Activated T-helper 1 cell treated with anti-CD3 and anti-CD28 coated beads, Interleukin-2, amount 50 U/mL, for 16 hours (primary cell): ENCODE measurements at places on chromosomes 13 and 19.

- DNase-seq, result no peak
Measured at GRCh38 chr13:32825481-32825880, 190.7 kb upstream of the KL start.

DNA sequence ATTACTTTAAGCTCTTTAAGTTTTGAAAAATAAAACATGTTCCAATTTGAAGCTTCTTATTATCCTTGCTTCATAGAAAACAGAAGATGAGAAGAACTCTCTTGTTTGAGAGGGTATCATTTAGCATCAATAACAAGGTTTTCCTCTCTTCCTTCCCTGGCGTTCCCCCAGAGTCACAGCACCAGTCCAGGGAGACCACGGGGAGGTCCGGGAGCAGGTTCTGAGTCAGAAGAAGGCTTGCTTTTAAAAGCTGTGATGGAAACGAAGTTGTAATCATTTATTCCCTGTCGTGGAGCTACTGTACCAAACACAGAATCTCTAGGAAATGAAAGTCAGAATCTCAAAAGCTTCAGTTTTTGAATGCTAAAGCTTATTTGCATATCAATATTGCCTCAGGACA is 174.0 kb upstream of the LSM14A start:
- DNase-seq, result no peak

GRCh38 chr13:74289107-74289506 is 154.9 kb upstream of the KLF12 start:
- no peak for DNase-seq

- DNase-seq, result no peak
Measured at GRCh38 chr13:110923086-110923485, 8.2 kb upstream of the ANKRD10 start.

DNA sequence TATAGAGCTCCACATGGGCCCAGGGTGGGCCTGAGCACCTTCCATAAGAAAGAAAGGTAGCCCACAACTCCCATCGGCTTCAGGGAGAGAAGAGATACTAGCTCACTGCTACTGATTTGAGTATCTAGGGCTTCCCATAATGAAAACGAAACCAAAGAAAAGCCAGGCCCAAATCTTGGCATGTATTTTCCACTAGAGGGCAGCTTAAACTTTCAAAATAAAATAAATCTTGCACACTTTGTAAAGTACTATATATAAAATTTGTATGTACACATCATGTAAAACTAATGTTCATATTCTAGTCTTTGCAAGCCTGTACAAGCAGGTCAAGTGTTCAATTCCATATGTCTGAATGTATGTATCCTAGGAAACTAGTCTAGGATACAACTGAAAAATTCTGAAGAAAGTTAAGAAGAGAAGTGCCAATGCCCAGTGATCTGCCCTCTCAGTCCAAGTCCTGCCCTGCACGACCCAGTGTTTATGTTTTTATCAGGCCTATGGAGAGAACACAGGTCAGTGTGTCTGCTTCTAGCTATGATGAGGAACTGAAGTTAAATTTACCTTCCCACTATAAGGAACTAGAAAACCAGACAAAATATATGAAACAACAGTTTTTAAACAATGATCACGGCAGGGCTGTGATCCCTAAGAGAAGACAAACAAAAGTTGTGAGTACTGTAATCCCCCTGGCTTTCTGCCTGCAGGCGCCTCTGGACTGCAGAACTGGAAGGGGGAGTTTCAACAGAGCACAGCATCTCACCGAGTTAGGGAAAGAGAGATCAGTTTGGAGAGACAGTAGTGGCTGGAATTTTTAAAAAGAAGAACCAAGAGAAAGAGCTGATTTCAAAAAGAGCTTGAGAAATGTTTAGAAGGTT is 475.7 kb downstream of the UQCRFS1 start:
- no peak for DNase-seq

DNA sequence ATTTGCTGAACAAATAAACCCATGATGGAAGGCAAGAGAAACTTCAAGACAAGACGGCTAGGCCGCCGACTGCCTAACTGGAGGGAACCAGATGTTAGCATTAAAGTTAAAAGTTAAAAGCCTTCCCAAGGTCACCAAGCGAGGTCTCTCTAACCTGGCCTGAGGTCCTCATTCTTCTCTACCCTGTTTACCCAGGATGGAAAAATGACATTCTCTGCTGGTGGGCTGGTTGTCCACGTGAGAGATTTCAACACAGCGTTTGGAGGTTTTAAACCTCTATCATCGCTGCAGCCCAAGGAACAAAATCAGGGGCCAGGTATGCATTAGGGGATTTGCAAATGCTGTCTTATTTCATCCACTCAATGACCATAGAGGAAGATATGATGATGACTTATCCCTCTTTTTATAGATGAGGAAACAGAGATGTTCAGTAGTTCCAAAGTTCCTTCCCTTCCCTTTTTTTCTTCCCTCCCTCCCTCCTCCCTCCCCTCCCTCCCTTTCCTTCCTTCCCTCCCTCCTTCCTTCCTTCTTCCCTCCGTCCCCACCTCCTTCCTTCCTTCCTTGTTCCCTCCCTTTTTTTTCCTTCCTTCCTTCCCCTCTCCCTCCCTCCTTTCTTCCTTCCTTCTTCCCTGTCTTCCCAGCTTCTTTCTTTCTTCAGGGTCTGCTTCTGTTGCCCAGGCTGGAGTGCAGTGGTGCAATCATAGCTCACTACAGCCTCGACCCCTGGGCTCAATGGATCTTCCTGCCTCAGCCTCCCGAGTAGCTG is 79.7 kb downstream of the INSR start:
- DNase-seq, result no peak

DNA sequence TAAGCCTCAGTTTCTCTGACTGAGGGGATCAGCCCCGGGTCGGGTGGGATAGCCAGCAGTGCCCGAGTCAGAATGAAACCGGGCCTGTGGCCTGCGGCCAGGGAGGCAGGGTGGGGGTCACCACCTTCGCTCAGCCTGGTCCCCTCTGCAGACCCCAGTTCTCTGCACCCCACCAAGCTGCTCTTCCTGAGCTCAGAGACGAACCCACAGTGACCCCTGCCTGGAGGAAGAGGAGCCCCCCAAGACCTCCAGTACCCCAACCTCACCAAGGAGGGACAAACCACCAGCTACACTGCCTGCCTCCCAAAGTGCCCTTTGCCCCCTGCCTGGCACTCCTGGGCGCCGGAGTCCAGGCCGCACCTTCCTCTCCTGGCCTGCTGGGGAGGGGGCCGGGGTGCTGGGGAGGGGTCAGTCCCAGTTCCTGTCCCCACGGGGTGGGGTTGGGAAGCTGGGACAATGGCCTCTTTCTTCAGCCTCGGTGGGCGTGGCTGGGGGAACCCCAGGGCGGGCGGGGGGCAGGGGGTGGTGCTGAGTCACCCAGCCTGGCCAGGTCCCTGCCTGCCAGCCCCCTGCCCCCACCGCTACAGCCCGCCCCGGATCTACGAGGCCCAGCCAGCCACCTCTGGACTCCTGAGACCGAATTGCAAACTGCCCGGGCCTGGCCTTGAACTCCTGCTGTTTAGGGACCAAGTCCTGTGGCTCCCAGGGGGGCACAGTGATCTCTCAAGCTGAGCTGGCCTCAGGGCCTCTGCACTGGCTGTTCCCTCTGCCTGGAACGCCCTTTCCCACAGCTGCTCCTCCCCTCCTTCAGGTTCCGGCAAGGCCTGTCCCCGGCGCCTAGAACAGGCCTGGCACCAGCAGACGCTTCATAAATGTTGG is 14.3 kb downstream of the ZBTB7A start:
- no peak for DNase-seq

DNA sequence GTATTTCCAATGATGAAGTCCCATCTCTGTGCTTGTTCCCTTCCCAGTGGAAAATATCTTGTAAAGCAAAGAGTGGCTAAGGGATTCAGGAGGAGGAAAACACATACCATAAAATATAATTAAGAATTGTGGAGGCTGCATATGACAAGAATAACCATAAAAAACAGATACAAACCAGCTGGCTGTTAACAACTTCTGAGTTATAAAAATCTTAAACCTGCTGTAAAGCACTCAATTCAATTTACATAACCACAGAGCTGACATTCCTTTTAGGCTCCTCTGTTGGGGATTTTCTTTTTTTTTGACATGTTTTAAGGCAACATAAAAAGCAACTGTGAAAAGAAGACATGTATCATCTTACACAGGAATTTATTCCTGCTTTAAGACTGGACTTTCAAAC is 207.6 kb downstream of the DACH1 start:
- DNase-seq, result no peak

GRCh38 chr13:97124915-97125809 is 97.0 kb upstream of the MBNL2 start:
- no peak for DNase-seq

DNA sequence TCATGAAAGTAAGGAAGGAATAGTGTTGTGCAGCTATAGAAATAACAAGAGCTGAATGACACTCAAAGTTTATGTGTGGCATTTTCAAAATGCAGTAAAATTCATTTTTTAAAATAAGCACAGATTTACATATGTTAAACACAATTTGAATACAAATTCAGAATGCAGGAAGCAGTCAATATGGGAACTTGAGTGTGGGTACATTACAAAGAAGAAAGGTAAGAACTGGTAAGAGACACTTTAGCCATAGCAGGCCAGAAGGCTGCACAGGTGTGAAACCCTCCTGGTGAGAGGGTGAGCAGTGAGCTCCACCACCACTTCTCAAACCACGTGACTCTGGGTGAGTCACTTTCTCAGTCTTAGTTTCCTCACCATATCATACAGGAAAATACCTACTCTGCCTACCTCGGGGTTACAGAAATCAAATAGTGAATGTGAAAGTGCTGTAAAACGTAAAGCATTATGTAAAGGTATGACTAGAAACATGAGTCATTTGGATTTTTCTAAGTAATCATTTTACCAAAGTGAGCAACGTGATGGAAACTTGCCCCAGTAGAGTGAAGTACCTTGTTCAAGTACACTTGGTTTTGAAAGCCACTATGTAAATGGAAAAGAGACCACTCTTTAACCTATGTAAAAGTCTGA is 40.5 kb downstream of the USP12 start:
- peak; percentile 60 for DNase-seq

DNA sequence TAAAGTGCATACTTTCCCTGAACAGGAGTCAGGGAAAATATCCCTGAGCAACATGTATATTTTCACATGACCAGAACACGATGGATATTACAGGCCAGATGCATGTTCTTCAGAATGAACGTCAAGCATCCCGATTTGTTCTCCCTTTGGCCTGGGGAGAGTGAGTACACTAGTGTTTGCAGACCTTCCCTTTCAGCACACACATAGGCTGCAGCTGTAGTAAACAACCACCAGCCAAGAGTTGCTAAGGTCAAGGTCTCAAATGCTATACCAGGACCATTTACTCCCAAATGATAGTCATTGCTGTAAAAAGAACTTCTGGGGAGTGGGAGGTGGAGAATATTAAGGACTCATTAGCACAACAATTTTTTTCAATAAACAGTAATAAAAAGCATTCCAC is 3.0 kb downstream of the KLF12 start:
- DNase-seq, result no peak

GRCh38 chr19:30288911-30289310 is 83.3 kb upstream of the ZNF536 start:
- no peak for DNase-seq

DNA sequence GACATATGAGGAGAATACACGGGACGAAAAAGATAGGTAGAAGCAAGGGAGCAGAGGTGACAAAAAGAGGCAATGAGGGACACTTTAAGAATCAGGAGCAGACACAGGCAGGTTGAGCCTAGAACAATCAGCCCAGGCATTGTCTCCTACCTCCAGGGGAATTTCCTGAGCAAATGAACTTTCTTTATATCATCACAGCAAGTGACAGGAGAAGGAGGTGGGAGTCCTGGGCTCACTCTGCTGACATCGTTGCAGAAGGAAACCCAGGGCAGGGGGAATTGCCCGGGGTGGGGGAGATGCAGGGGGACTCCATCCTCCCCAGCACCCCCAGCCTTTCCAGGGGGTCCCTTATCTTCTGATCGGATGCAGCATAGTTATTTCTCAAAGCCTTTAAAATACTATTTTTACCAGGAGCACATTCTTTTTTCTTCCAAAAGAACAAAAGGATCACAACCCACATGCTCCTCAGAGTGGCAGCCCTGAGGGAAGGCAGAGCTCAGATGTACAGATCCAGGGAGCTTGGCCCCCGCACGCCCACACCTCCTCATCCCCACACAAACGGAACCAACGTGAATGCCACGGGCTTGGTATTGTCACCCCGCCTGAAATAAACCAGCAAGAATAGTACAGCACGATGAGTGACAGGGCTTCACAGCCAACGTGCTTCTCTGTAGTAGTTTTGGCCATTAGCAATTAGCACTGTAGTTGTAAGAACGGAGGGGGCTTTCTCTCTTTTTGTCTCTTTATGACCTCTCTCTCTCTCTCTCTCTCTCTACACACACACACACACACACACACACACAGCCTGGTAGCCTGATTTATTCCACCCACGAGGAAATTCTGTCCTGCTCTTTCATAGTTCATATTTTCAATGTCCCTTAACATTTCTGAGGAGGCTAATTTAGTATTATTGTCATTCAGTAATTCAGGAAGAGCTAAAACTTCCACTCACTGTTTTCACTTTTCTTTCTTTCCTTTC is 169.5 kb upstream of the UBL3 start:
- DNase-seq, result no peak

- DNase-seq, result peak; percentile 58
Measured at GRCh38 chr19:19224852-19225494, 13.2 kb downstream of the NCAN start.

- DNase-seq, result no peak
Measured at GRCh38 chr13:106440866-106441265, 94.6 kb downstream of the EFNB2 start.

- no peak for DNase-seq
Measured at GRCh38 chr19:12974301-12975220, 5.2 kb downstream of the DAND5 start.

- no peak for DNase-seq
Measured at GRCh38 chr13:28117689-28118377, 17.5 kb upstream of the FLT3 start.
